ENCODE measurements at places on chromosomes 5 and 9.

DNA sequence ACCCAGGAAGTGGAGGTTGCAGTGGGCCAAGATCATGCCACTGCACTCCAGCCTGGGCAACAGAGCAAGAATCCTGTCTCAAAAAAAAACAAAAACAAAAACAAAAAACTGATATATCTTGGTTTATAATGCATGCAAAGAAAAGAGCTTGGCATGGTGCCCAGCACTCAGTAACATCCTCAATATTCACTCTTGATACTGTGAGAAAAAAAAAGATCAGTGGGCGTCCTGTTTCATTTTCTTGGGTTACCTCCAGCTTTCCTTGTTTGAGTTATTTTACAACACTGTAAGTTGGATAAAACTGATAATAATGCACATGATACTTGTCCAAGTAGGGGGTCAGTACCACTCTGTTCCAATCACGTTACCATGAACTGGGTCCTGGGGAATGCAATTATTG lies 7.8 kb downstream of the PHYHD1 start:
- no peak for DNase-seq

DNA sequence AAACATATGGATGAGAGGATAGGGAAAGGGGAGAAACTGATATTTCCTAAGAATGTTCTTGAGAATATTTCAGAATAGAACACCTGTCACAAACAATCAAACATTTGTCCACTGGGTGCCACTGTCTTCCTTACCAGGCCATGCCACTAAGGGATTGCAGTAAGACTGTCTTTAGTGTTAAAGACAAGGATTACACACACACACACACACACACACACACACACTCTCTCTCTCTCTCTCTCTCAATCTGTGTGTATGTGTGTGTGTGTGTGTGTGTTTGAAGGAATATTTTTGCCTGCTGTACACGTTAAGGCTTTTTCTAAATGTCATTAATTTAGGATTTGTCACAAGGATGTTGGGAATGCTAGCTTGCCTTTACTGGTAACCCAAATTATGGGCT lies 54.4 kb downstream of the CCDC192 start:
- DNase-seq, result no peak

- no peak for DNase-seq
Observed at GRCh38 chr9:10785255-10785654, 172.5 kb upstream of the PTPRD start.

DNA sequence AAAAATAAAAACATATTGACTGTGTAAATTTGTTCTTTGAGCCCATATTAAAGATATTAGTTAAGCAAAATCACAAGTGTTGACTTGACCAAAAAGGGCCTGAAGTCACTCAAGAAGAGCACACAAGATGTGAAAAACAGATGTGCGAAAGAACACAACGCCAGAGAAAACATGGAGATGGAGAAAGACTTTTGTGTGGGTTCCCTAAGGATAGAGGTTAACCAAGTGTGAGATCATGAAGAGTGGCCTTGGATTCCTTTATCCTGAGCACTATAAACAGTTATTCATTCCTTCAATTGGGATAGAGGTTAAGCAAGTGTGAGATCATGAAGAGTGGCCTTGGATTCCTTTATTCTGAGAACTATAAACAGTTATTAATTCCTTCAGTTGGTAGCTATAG lies 361.8 kb downstream of the CDH18 start:
- no peak for DNase-seq

DNA sequence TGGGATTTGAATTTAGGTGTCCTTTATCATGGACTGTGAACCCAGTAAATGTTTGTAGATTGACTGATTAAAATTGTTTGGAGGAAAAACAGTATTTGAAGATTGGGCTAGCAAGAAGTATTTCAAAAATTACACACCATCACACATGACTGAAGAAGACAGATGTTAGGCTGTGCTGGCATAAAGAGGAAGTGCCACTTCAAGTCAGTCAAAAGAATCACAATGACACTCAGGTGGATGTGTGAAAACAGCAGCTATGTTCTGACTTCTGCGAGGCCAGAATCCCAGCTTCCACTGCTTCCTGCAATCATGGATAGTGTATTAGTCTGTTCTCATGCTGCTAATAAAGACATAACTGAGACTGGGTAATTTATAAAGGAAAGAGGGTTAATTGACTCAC lies 393.3 kb downstream of the DMRT2 start:
- DNase-seq, result no peak

DNA sequence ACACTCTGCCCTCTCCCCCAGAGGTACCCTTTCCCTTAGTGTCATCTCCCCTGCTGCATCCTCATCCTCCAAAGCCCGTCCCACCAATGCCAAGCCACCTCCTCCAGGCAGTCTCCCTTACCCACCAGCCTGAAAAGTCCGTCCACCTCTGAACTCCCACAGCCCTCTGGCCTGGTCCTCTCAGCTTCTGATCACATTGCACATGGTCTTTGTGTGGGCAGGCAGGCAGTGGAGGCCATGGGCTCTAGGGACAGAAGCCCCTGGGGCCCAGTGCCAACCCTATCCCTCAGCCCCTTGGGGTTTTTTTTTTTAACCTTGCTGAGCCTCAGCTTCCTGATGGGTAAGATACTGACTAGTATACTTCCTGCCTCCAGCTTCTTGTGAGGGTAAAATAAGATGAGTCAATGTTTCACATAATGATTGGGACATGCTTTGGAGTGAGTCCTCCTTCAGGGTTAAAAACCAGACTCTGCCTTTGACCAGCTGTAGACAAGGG lies 19.4 kb downstream of the CSF1R start:
- no peak for DNase-seq

GRCh38 chr5:97658116-97658900 lies 475.3 kb upstream of the RIOK2 start:
- no peak for DNase-seq

DNA sequence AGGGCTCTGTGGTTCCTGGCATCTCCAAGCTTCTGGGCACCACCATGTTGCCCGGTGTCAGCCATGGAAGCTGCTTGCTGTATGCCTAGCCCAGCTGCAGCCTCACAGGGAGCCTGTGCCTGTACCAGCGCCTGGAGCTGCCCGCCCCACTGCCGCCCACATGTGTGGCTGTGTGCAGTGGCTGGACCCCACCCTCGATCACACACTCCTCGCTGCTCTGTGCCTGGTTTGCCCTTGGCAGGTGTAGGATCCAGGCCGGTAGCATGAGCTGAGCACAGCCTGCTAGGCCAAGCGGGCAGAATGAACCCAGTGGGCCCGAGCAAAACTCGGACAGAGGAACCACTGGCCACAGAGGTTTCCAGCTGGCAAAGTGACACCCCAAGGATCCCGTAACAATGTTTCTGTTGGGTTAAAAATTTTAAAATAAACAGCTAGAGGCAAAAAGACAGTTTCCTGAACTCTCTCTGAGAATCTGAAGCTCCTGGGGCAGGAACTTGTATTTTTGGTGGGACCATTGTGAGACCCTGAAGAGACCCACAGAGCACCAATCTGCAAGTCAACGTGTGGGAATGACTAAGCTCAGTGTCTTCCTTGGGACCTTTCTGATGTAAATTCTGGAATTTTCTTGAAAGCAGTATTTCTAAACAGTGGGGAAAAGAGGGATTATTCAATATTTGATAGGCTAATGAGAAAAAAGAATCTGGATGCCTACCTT lies 73.1 kb upstream of the CCDC112 start:
- no peak for DNase-seq

DNA sequence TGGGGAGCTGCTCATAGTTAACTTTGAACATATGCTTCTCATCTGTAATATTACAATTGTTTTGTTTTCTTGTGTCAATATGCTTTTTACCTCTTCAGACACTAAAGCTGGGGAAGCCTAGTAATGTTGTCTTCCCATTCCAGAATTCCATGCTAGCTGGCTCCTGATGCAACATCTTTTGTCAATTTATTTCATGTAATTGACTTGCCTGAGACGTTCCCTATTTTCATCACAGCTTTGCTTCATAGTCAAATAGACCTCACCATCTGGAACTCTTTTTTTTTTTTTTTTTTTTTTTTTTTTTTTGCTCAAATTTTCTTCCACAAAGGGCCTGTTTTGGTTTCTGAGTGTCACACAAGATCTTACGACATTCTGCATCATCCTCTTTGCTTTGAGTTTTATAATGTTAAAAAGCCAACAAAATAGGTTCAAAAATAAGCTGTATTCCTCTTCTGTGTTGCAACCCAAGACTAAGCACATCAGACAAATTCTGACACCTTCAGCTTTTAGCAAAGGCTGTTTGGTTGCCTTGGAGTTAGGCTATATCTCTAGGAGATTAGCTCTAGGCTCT lies 235.2 kb downstream of the NR3C1 start:
- no peak for DNase-seq

- no peak for DNase-seq
Observed at GRCh38 chr5:131264451-131265099, 722 bp downstream of the CDC42SE2 start.

GRCh38 chr5:127813633-127814587 lies 110.7 kb downstream of the CCDC192 start:
- no peak for DNase-seq

DNA sequence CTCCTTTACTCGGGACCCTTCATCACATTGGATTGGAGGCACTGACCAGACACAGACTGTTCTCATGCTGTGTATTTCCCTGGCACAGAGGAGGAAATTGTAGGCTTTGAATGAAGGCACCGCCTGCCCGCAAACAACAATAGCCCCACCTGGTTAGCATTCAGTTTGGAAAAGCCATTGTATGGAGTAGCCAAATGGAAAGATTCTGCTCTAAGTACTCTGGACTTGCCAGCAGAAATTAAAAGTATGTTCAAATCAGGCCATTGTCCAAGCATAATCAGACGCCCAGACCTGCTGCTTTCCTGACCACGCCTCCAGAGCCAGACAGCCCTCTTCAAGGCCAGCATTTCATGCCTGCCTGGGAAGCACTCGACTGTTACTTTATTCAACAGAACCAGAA lies 8.0 kb upstream of the SEMA4D start:
- DNase-seq, result no peak

DNA sequence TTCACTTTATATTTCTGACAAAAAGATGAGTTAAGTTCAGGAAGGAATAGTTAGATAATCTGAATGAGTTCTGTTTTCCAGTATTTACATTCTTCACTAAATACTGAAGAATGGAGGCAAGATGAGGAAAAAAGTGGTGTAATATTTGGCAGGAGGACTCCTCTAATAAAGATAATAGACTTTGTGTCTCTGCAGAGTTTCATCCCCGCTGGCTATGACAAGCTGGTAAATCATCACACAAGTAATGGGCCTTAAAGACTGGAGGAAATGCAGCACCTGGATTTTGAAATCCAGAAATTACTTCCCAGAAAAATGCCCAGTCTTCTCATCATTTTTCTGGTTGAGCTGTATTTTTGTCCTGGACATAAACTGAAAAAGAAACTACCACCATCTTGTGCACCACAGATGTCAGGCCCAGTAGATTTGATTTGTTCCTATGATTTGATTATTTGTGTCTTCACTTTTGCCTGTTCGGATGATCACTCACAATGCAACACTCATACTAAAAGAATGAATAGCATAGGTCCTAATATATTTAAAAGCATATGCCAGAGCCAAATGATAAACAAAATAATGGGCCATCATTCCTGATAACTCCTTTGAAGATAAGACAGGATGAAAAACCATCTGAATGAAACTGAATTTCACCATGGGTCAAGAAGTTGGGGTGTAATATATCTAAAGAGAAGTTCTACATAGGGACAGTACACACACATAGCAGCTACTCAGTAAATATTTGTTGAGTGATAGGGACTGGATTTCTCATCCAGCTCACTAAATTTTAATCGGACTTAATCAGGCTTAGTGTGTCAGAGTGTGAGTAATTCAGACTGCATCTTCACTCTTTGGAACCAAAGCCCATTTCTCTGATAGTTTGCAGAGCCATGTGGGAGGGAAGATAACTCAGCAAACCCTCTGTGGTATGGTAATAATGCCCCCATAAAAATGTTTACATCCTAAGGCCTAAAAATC lies 200.5 kb downstream of the HINT1 start:
- no peak for DNase-seq

DNA sequence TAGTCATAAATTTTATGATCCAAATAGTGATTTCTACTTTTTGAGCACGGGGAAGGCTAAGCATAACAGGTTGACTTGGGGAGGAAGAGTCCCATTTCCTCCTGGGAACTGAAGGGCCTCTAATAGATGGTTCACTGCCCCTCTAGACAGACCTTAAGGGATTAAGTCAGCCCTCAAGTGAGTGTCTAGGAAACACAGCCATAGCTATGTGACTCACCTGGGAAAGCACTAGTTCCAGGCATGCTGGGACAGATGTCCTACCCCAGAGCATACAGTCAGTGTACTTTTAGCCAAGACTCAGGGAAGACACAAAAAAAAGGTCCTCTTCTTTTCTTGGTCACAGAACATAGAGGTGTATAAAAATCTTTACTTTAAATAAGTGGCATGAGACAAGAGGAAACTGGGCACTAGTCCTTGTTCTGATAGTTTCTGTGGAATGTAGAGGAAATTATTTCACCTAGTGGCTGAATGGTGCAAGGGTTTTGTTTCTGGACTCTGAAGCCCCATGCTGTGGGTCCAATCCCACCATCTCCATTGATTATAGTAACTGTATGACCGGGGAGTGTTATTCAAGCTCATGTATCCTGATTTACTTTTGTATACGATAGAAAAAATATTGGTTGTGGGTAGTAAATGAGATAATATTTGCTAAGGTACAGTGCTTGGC lies 86.0 kb downstream of the NREP start:
- DNase-seq, result no peak

DNA sequence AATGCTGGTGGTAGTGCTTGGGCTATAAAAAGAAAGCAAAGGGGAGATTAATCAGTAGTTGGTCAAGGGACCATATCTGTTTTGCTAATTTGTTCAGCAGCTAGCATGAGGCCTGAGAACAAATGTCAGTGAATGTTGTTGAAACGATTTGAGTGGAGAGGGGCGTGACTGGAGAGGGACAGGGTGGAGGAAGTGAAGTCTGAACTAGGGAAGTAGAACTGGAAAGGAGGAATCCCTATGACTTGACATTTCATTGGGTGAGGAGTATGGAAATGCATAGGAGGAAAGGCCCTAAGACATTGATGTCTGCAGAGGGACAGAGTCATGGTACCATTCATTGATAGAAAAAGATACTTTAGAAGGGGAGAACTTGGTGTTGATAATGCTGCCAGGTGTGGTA lies 19.7 kb downstream of the TLE4 start:
- DNase-seq, result no peak

- no peak for DNase-seq
Observed at GRCh38 chr9:116232424-116233159, 79.0 kb downstream of the PAPPA start.

All from T follicular helper cell (primary cell).